Activated naive CD8-positive, alpha-beta T cell treated with anti-CD3 and anti-CD28 coated beads, Interleukin-2, amount 10 ng/mL, durations not matched to agents 7 days and 5 days (primary cell): ENCODE measurements at places on chromosomes 6 and 20. TPM values are rescaled to one million over a fixed set of nuclear protein-coding genes. Genes with fewer than 3 reads are reported as not detected.
A peak's percentile ranks its signal among the peaks of the same experiment; 100 is the strongest.

DNA sequence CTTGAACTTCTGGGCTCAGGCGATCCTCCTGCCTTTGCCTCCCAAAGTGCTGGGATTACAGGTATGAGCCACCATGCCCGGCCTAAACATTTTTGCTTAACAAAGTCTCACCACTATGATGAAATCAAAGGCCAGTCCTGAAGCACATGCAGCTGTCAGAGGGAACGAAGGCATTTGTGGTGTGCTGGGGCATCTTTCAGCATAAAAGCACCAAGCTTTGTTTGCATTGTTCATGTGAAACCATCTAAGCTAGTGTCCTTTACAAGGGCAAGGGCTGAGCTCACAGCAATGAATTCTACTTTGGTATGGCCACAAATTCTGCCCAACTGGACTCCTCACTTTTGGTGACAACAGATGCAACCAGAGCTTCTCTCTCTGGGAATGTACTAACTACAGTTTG is 66.8 kb downstream of the ZFP64 start:
- no peak for DNase-seq

DNA sequence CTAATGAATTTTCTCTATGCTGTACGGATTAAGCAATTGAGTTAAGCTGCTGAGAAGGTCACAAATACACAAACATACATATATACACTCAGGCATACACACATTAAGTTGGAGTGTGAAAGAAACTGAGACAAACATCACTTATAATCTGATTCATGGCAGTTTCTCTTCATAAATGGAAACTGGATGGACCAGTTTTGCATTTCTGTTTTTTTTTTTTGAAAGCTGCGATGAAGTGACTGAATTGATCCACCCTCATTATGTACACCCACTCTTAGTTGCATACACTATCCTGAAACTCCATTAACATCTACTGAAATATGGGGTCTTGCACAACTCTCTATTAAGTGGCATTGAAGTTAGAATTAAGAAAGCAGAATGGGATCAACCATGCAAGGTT is 32.9 kb upstream of the TENT5A start:
- no peak for DNase-seq

DNA sequence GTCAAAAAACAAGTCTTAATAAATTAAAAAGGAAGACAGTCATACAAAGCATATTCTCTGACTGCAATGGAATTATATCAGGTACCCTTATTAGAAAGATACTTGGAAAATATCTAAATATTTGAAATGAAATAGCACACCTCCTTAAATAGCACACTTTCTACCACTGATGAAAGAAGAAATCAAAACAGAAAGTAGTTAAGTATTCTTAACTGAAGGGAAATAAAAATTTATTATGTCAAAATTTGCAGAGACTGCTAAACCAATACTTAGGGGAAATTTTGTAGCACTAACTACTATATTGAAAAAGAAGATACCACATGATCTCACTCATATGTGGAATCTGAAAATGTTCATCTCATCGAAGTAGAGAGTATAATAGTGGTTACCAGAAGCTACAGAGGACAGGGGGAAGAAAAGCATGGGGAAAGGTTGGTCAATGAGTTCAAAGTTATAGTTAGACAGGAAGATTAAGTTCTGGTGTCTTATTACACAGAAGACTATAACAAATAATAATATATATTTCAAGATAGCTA is 112.2 kb downstream of the ASCC3 start:
- DNase-seq = no peak

- no peak for DNase-seq
These were observed 7.8 kb upstream of the VSTM2L start for GRCh38 chr20:37895166-37895565.

The EFCAB8 gene
- 0.77 TPM for total RNA-seq

The SLC32A1 gene
- not detected for total RNA-seq

DNA sequence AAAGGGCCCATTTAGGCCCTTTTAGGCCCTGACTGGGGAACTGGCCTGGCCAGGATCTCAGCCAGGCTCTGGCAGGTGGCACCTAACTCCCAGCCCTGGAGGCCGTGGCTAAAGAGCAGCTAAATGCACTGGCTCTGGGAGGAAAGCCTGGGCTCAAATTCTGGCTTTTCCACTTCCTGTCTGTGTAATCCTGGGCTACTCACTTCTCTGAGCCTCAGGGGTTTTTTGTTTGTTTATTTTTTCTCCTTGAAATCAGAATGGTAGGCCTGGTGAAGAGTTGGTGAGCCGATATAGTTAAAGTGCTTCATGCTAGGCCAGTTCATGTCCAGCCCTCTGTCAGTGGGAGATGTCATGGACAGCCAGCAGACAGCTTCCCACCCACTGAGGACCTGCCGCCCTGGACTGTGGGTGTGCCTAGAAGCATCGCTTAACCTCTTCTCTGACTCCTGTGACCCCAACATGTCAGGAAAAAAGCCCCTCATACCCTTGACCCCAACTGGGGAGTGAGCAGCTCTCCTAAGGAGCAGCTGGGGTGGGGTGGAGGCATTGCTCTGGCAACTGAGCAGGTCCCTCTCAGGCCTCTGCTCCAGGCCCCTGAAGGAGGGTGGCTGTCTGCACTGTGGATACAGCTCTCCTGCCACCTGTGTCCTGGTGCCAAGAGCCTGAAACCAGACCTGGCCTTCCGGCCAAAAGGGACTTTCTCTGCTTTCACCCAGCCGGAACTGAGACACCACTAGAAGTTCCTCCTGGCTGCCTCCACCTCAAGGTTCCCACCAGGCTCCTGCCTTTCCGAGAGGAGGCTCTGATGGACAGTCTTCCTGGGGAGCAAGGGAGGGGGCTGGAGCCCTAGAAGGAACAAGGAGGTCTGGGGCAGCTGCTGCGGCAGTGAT is 57.2 kb upstream of the MYL9 start:
- DNase-seq = no peak

GRCh38 chr6:13536796-13537526 is 37.4 kb upstream of the SIRT5 start:
- no peak for DNase-seq

The ACTL10 gene
- 4.4 TPM for total RNA-seq

GRCh38 chr6:20952699-20953474 is 418.6 kb downstream of the CDKAL1 start:
- DNase-seq = no peak

GRCh38 chr6:148791372-148791771 is 44.5 kb downstream of the UST start:
- no peak for DNase-seq

The PACSIN1 gene
- total RNA-seq = 3.1 TPM

- DNase-seq = no peak
These were observed 180.7 kb downstream of the CLVS2 start for GRCh38 chr6:123176706-123177105.

GRCh38 chr6:35569011-35569461 is 56.3 kb upstream of the TULP1 start:
- peak; percentile 55 for DNase-seq

DNA sequence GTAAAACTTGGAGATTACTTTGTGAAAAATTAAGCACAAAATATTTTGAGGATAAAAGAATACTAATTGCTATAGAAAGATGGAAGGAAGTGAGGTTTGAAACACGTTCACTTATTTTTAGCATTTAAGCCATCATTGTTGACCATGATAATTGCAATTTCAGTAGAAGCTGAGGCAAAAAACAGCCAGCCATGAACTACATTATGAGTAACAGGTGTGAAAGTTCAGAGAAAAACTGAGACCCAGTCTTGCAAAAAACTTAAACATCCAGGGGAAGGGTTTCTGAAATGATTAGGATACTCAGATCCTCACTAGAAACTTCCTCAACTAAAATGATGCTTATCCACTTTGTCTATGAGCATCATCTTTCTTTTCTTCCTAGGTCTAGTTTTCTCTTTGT is 619.4 kb downstream of the PHF3 start:
- DNase-seq = no peak

The BANF2 gene
- not detected for total RNA-seq

The CST9 gene
- not detected for total RNA-seq

DNA sequence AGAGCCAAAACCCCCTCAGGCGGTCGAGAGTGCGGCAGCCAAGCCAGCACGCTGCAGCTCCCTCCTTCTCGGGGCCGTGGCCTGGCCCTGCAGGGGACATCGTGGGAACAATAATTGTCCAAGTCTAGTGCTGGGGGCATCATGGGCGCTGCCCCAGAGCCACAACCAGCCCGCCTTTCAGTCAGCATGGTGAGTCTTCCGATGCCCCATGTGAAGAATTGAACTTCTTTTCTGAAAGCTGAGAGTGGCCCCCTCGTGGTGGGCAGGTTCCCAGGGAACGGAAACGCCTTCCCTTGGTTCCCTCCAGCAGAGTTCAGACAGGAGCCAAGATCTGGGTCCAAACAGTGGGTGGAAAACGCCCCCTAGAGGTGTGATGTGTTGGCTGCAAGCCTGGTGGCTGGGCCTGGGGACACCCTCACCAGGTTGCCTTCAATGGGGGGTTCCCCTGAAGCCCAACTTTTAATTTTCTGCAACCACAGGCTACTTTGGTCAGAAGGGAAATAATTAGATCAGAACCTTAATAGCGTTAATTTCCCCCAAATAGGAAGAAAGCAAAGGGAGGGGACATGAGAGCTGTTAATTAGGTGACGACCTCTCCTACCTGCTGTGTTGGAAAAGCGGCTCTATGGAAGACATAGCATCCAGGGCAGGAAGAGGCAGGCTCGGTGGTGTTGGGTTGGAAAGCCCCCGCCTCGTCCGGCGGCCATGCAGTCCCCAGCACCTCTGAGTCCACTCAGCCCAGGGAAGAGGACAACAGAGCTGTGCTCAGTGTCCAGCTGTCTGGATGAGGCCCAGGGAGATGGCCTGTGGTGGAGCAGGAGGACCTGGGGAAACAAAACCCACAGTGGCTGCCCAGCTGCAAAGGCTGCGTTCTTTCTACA is 4.7 kb upstream of the MRGBP start:
- DNase-seq = peak; percentile 76

GRCh38 chr6:16380220-16380809 is 141.9 kb downstream of the GMPR start:
- DNase-seq = no peak

The CYP39A1 gene
- total RNA-seq = not detected

- no peak for DNase-seq
These were observed 380.3 kb upstream of the ARID1B start for GRCh38 chr6:156396791-156397418.

DNA sequence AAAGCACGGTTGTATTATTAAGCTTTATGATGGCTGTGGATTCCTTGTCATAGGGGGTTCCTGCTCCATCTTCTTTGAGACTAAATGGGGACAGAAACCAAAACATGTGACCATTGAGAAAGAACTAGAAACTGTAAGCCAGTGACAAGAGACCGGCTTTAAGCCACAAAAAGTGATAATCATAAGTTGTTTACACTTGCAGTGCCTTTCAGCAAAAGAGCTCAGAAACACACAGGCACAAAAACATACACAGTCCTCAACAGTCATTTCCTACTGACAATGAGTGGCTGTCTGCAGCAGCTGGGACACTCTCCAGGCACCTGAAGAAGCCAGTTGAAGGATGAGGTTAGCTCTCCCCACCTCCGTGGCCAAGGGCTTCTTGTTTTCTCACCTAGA is 20.0 kb upstream of the UBE2J1 start:
- no peak for DNase-seq

The PDSS2 gene
- 12.8 TPM for total RNA-seq

DNA sequence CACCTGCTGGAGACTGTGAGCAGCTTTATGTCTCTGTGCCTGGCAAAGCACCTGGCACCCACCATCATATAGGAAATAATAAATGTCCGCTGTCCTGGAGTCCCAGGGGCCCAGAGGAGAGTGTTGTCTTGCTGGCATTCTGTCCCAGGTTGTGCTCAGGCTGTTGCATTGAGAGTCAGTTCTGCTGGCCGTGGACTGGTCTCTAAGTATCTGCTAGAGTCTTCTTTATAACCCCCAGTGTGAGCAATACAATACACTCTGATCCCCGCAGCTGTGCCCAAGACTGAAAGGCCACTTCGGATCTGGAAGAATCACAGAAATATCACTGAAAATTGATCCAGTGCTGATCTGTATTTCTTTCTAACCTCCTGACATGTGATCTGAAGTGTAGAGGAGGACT is 38.3 kb upstream of the HINT3 start:
- DNase-seq = no peak

DNA sequence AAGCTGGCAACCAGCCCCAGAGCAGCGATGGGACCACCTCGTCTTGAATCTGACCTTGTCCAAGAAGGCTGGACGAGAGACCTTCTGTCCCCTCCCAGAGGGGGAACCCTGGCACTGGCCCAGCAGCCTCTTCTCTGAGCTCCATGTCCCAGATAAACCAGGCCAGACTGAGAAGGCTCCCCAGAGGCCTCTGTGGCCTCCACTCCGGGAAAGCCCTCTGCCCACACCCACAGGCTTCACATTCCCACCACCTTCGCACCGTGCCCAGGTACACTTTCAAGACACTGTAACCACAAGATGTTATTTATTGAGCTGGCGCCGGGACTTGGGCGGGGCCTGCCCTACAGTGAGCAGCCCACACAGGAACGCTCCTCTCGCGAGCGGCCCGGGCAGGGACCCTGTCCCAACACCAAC is 33.2 kb downstream of the ADA start:
- no peak for DNase-seq

DNA sequence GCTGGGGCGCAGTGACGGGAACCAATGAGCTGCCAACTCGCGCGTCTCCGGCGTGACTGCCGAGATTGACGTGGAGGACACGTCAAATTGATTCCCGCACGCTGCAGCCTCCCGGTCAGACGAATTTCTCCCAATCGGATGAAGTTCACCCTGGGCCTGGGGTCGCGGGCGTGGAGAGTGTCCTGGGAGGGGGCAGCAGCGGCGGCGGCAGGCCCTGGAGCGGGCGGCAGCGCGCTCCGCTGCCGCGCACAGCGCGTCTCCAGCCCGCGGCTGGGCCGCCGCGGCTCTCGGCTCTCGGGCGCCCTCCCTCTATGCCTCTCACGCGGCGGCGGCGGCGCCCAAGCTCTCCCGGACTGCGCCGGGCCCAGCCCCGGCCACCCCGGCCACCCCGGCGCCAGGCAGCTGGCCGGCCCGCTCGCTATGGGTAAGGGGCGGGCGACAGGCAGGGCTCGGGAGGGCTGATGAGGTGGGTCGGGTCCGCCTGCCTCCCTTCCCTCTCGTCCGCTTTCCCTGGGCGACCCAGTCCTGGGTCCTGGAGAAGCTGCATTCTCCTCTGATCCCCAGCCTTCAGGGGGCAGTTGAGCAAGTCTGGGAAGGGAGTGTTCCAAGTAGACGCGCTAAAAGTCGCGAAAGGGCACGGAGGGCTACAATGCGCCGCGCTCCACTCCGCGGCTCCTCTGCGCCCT is at the start of gene PAX1:
Gene PAX1, plus strand, starts transcription at position 90 of the 686 bp plus-strand sequence. Its CDS starts 49 bp downstream, at position 139.
- no peak for DNase-seq

DNA sequence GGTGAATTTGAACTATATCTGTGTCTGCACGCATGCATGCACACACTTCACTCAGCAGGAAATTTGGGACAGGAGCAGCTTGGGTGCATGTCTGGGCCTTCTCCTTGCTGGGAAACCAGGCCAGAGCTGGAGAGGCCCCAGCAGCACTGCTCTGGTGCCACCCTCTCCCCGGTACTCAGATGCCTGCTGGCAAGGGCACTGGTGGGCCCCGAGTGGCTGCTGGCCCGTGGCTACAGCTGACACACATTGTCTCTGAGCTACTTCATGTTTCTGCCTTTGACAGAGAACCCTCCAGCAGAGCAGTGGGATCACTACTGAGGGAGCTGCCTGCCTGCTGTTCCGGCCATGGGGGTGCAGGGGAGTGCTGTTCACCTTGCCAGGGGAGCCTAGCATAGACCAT is 37.5 kb downstream of the DLGAP4 start:
- no peak for DNase-seq

The FAM83D gene
- total RNA-seq = 15.4 TPM
